Cortex of kidney (tissue), 1 donor: ENCODE measurements at places on chromosomes 1 and 21.

DNA sequence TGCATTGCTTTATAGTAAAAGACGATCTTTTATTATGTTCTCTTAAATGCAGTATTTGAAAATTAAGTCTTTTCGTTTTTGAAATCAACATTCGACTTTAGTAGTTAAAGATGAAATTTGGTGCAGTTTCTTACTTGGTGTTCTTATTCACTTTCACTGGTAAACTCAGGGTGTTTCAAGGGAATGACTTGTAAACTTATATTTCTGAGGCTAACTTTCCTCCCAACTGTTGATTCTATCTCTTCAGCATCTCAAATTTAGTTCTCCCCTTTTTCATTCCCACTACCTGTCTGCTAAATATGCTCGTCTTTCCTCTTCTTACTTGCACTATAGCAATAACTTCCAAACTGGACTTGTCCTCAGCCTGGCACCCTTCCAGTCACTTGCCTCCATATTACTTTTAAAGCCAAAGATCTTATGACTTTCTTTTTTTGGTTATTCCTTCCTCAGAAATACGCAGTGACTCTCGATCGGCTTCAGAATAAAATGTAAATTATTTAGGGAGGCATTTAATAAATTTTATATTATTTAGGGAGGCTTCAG lies 988 bp downstream of the SLC35A3 start:
- DNase-seq = no peak

- DNase-seq = no peak
Measured at GRCh38 chr1:200359610-200360163, 50.1 kb downstream of the ZNF281 start.

DNA sequence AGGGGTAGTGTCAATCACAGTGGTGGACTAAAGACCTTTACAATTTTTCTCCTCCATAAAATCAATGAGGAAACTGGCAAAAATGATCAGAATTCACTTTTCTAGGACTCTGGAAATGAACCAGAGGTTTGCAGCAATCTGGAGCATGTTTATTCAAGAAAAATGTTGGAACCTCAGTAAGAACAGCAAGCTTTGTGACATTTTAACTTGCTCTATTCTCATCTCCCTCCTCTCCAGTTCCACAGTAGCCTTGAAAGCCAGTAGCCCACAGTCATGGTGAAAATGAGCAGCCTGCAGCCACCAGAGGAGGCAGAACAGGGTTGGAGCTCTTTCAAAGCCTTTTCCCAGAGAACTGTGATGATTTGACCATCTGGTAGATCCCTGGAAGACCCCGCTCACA lies 9.1 kb downstream of the TTC4 start:
- DNase-seq = no peak

DNA sequence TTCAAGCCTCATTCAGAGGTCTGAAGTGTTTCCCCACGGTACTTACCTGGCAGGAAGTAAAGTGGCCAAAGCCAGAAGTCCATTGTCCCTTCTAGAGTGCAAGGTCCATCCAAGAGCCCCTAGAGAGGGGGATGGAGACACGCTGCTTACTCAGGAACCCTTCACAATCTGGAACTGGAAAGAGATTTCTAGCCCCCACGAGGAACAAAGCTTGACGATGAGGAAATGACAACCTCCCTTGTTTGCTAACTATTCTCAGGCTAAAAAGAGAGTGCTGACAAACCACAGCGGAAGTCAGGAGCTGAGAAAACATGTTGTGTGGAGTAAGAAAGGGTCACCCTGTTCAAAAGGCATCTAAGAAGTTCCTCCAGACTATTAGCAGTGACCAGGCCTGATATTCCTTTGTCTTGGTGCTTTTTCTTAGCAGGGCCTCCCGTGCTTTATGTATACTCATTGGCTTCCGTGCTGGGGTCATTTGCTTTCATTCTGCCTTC lies at the start of gene FCMR:
Gene FCMR (minus strand): TSS at position 170 of the 494 bp plus-strand sequence. CDS start 87 bp downstream, at position 83.
- DNase-seq = no peak

DNA sequence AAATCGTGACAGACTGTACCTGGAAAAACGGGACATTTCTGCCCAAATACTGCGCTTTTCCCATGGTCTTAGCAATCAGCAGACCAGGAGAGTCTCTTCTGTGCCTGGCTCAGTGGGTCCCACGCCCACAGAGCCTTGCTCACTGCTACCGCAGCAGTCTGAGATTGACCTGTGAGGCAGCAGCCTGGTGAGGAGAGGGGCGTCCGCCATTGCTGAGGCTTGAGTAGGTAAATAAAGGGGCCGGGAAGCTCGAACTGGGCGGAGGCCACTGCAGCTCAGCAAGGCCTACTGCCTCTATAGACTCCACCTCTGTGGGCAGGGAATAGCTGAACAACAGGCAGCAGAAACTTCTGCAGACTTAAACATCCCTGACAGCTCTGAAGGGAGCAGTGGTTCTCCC lies 203.1 kb downstream of the DENND1B start:
- no peak for DNase-seq
